ENCODE measurements at places on chromosomes 3 and 15. TPM values are rescaled to one million over a fixed set of nuclear protein-coding genes. Genes with fewer than 3 reads are reported as not detected.

DNA sequence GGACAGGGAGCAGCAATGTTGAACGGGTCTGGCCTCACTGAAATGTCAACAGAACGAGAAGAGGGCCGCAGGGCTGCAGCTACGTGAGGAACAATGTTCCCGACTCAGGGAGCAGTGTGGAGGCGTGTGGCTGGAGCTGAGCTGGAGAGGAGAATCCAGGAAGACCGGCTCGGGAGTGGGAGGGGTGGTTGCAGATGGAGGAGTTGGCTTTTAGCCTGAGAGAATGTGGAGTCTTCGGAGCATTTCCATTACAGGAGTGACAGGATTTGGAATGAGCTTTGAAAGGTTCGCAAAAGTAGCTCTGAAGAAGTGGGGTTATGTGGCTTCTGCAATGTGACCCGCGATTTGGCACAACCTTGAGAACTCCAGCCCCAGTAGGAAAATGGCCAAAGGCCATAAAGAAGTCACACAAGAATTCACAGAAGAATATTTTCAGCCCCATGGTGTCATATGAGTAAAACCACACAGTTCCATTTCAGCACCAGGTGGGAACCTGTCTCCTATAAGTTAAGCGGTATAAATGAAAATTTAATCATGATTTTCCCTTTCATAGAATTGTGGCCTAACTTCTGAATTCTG lies 78.8 kb upstream of the NSMCE3 start:
- DNase-seq, result no peak

DNA sequence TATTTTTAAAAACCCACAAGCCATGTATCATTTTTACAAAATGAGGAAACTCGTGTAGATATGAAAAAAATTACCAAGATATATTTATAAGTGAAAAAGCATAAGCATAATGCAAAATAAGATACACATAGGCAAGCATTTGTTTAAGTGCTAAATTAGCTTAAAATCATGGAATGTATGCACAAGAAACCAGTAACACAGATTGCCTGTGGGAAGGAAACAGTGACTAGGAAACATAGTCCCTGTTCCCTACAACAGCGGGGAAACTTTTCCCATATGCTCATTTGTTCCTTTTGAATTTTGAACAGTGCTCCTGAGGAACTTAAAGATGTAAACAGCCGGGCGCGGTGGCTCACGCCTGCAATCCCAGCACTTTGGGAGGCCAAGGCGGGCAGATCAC lies 169.5 kb downstream of the PDE8A start:
- DNase-seq, result no peak

DNA sequence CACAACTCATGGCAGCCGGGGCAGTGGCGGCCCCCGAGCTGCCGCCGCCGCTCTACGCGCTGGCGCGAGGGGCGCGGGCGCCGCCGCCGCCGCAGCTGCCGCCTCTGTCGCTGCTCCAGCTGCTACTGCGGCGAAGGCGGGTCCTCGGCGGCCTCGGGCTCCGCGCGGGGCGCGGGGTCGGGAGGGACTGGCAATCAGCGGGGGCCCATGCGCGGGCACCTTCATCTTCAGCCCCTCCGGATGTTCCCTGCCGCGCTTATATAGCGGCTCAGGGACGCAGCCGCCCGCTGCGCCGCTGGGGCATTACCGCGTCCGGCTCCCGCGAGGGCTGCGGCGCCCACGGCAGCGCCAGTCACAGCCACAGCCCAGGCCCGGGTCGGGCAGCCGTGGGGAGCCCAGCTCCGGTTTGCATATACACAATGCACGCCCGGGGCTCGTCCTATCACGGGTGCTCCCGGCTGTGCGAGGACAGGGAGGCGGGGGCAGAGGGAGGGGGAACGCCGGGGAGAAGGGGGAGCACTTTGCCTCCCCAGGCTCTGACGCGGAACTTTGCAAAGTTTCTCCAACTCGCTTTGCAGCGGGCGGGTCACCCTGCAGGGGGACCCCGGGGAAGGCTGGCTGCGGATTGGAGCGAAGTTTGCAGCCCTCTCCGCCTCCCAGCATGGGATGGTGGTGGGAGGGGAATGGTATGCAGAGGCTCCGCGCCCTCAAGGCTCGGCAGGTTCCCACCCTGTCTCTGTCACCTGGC lies at the start of gene VGLL3:
VGLL3 (minus strand) TSS at position 416 of the 748 bp plus-strand sequence; CDS start at position 10, 406 bp downstream.
- DNase-seq, result peak; percentile 38

- DNase-seq, result no peak
Measured at GRCh38 chr3:42681361-42682038, 3.8 kb upstream of the KLHL40 start.

DNA sequence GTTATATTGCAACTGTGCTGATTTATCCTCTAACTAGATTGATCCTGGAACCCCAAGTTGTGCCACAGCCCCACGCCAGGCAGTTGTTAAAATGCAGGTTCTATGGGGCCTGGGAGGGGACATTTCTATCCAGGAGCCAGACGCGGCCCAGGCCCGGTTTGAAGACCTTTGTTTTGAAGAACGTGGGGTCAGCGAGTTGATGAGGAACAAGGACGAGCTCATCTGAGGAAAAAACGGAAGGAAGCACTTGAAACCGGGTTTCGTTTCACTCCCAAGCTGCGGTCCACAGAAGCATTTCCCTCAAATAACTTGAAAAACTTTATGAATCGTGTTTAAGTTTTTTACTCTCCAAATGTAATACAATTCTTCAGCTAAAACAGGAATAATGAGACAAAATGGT lies 76.4 kb downstream of the CHSY1 start:
- DNase-seq, result no peak

DNA sequence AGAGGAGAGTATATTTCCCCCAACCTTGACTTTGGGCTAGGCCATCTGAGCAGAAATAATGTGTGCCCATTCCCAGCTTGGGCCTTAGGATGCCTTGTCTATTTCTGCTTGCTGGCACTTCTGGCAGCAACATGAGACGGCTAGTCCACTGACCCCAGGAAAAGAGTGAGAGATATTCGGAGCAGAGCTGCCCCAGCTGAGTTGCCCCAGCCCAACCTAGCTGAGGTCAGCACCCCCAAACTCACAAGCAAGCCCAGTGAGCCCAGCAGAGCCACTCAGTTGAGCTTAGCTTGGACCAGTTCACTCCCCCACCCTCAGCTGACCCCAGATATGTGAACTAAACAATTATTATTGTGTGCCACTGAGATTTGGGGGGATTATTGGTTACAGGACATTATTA lies 20.2 kb downstream of the ITGA11 start:
- no peak for DNase-seq

- no peak for DNase-seq
Measured at GRCh38 chr15:41207687-41208448, 22.7 kb downstream of the EXD1 start.

- DNase-seq, result no peak
Measured at GRCh38 chr15:99485992-99486370, 79.8 kb upstream of the MEF2A start.

GRCh38 chr3:142962520-142963233 lies 797 bp downstream of the PAQR9 start:
- no peak for DNase-seq

GRCh38 chr15:80455051-80455648 lies 51.0 kb downstream of the ARNT2 start:
- DNase-seq, result no peak

DNA sequence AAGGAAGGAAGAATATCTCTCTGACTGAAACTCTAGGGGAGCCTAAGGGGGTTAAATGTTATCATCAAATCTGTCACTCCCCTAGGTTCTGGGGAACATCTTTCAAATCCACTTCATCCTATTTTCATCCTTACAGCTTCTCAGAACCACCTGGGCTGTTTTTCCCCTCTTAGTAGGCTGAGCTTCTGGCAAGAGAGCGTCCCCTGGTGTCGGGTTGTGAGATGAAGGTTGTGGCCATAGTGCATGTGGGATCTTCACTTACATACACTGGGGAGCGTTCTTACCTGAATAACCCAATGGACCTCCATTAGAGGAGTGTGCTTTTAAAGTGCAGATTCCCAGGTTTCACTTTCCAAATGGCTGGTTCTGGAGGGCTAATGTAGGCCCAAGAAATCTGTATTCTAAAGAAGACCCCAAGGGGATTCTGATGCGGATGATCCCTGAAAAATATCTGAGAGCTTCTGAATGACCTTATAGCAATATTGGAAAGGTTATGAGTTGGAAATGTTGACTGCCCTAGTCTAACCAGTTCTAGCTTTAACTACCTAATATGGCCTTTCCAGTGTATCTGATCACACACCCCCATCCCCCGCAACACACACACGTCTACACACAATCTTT lies 663.7 kb downstream of the AGBL1 start:
- DNase-seq, result no peak

GRCh38 chr15:66815318-66815717 lies 113.3 kb downstream of the SMAD6 start:
- DNase-seq, result no peak

DNA sequence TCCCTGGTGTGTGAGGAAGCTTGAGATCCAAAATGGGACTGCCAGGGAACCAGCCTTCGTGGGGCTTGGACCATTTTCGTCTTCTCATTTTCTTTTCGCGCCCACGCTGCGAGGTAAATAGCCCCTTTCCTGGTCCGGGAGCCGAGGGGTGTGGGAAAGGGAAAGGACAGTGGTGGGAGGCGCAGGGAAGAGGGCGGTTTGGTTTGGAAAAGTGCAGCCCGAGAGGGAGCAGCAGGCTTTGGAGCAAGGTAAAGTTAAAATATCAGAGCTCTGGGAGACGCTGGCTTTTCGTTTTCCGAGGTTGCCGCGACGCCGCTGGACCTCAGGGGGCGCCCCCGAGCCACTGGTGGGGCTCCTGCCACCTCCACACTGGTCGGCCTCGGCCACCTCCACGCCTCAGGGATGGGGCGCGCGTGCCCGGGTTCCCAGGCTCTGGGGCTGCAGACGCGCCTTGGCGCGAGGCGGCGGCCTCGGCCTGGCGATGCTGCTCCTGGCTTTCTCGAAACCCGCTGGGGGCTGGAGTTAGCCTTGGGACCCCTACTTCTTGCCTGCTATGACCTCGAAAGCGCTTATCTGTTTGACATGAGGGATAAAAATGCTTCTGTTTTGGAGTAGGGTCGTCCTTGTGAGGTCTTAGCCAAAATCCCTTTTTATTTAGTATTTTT lies 3.2 kb downstream of the PTPRG start:
- DNase-seq, result no peak

DNA sequence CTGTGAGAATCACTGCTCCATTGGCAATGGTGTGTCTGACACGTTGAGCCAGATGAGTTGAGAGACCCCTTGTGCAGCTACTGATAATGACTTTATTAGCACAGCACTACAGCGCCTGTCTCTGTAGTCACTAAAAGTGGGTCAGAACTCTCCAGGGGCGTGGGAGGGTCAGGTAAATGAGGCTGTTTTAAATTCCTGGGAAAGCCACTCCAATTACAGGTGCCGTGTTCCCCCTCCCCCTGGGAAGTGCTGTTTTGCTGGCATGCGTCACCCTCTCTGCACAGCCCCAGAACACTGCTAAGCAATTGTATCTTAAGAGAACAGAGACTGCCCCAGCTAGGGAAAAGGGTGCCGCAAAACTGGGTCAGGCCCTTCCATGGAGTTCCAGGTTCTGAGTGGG lies 21.5 kb upstream of the CPNE9 start:
- DNase-seq, result no peak

- DNase-seq, result no peak
Measured at GRCh38 chr15:66067687-66068086, 185.9 kb downstream of the MEGF11 start.

GRCh38 chr15:35702946-35703495 lies 157.1 kb upstream of the DPH6 start:
- no peak for DNase-seq

DNA sequence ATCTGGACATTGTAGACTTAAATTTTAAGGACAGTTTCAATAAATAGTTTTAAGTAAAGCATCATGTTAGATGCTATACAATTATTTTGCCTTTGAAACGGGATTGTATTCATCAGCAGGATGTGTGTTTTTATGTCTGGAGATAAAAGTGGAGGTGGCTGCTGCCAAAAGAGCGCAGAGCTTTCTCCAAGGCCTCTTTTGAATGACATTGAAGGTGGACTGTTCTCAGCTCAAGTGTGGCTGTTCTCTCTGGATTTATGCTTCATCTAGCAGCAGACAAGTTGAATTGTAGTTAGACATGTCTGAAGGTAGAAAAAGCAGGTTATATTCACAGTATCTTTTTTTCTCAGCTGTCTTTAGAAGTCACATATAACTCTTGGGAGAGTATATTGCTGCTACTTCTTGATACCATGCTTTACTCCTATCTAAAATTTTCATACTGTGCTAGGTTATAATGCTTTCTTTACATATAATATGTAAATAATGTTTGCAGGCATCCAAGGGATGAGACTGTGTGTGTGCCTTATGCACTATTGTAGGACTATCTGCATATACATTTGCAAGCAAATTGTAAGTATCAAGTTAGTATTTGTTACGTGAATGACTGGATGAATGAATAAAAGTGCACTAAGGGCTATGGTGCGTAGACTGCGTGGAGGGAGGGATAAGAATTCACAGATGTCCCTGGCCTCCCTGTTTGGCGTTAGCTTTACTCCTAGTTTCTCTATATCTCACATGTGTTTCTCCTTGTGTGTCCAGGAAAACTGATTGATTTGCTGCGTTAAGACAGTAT lies 340.1 kb downstream of the NAALADL2 start:
- DNase-seq, result no peak

- DNase-seq, result no peak
Measured at GRCh38 chr3:167437428-167438139, 36.3 kb downstream of the SERPINI2 start.

DNA sequence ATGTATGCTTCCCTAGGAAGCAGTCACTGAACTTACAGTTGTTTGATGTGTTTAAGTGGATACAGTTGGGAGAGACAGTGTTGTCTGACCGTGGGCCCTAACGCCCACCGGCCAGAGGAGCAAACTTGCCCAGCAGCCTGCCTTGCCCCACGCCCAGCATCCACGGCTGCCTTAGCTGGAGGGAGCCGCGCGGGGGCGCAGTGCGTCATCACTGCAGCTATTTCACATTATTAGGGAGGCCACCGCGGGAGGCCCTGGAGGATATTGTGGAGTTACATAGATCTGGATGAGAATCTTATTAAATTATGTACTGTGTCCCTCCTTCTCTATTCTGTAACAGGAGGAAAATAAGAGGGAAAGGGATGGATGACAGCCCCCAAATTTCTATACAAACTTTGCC lies 267.2 kb downstream of the GABRG3 start:
- no peak for DNase-seq

CYP1A1 gene
- not detected for polyA plus RNA-seq

GOLGA6B gene
- polyA plus RNA-seq, result 0.77 TPM

ZNF774 gene
- 3.5 TPM for polyA plus RNA-seq

AADACL2 gene
- polyA plus RNA-seq, result not detected

VGLL3 gene
- polyA plus RNA-seq, result 3.8 TPM

CADPS gene
- 2.9 TPM for polyA plus RNA-seq

PRR20G gene
- not detected for polyA plus RNA-seq

ATP13A4 gene
- 1.3 TPM for polyA plus RNA-seq

LRRC34 gene
- 14.3 TPM for polyA plus RNA-seq

STXBP5L gene
- 0.22 TPM for polyA plus RNA-seq

Measured in left renal cortex interstitium (tissue), 4 donors.